ENCODE measurements at places on chromosomes 3 and 15.

DNA sequence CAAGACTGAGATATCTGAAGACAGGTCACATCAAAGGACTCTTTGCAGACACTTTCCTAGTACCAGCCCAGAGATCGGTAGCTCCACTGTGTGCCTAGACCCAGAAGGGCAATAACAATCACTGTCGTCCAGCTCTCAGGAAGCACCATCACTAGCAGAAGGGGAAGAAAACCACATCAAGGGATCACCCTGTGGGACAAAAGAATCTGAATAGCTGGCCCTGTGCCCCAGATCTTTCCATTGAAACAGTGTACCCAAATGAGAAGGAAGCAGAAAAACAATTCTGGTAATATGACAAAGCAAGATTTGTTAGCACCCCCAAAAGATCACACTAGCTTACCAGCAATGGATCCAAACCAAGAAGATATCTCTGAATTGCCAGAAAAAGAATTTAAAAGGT is 404.4 kb upstream of the NECTIN3 start:
- no peak for DNase-seq

DNA sequence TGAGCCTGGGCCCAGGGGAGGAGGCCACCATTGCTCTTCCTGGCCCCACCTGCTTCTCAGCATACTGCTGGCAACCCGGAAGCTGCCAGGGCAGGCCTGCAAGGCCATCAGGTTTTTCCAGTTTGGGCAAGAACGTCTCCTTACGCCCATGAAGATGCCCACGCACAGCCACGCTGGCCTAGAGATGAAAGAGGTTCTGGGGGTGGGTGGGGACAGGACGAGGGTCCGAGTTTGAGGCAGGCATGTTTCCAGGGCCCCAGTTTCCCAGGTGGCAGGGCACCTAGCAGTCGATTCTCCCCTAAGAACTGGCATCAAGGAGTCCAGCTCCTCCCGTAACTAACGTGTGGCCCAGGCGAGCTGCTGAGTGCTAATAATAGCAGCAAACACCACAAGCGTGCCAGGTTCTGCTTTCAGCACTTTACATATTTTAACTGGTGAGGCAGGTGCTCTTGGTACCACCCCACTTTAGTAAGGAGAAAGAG is 45.8 kb downstream of the ZNF710 start:
- no peak for DNase-seq

DNA sequence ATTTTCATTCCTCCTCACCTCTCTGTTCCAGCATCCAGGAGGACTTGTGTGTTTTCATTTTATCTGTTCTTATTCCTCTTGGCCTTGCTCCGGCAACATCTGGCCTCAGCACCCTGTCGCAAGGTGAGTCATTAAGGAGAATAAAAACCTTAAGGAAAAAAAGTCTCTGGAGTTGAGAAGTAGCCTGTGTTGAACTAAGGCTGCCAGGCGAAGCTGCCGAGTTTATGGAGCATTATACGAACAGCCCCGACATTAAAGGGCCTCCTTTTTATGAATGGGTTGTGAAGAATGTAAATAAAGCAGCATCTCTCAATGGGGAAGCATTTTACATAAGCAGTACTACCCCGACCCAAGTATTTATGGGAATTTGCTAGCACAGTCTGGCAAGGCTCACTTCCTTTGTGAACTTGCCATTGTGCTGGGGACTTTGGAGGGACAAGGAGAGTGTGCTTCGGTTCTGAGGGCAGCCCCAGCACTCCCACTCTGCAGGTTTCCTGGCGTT is 4.7 kb downstream of the BAHD1 start:
- peak; percentile 26 for DNase-seq

DNA sequence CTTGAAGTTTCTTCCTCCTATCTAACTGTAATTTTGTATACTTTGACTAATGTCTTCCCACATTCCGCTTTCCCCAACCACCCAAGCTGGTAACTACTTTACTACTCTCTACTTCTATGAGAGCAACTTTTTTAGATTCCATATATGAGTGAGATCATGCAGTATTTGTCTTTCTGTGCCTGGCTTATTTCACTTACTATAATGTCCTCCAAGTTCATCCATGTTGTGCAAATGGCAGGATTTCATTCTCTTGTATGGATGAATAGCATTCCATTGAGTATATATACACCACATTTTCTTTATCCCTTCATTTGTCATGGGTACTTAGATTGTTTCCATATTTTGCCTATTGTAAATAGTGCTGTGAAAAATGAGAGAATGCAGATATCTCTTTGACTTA is 78.5 kb upstream of the CCNL1 start:
- DNase-seq = no peak

DNA sequence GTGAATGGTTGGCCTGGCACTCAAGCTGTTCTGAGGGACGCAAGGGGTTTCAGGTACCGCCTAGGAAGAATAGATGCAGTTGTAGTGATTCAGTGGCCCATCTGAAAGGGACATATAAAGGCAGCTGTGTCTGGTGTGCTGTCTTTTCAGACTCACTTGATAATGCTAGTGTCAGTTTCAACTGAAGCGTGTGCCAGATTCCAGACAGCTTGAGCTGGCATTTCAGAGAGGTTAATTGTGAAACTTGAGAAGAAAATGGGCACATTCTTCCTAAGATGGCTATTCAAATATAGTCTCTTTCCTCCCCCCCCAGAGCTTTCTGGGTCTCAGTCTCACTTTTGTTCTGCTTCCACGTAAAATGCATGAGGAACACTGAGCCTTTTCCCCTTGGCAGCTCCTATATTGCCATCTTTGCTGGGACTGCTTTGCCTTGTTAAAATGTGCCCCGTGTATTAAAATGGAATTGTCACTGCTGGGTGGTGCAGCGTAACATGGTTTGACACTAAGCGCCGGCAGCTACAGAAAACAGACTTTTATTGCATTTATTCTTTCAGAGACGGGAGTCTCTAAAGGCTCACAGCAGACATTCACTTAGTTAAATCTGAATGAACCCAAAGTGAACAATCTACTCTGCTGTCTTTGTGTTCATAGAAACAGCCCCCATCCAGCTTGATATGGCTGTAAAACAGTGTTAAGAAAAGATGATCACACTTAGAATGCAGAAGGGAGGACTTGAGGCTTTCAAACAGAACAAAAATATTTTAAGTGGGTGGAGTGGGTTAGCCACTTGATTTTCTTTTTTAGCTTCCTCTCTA is 478.7 kb downstream of the RBMS3 start:
- peak; percentile 73 for DNase-seq

- no peak for DNase-seq
These were observed 91.6 kb downstream of the PPARG start for GRCh38 chr3:12380461-12380860.

- peak; percentile 89 for DNase-seq
These were observed 1.5 kb upstream of the HEG1 start for GRCh38 chr3:125057186-125057850.

- peak; percentile 73 for DNase-seq
These were observed 146.6 kb downstream of the SERPINI1 start for GRCh38 chr3:167882057-167882667.

GRCh38 chr3:116920826-116921610 is 211.4 kb downstream of the TUSC7 start:
- no peak for DNase-seq

DNA sequence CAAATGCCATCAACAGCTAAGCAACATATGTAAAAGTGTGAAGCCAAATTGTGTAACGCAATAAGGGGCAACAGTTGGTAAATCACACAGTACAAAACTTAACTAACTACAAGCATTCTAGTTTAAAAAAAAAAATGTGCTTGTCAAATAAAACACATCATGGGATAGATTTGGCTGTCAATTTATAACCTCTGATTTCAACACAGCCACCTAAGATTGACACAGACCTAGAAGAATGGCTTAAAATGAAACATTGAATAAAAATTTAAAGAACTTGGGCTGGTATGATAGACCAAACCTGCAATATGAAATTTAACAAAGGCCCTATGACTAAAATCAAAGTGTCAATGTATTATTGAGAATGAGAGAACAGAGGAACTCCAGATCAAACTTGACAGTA is 148.4 kb downstream of the NR1I2 start:
- no peak for DNase-seq

- DNase-seq = peak; percentile 67
These were observed 16.2 kb upstream of the XIRP1 start for GRCh38 chr3:39208463-39209055.

- no peak for DNase-seq
These were observed 79.8 kb downstream of the AGBL1 start for GRCh38 chr15:86159468-86159867.

- DNase-seq = peak; percentile 66
These were observed 65.9 kb downstream of the CPN2 start for GRCh38 chr3:194285024-194285849.

DNA sequence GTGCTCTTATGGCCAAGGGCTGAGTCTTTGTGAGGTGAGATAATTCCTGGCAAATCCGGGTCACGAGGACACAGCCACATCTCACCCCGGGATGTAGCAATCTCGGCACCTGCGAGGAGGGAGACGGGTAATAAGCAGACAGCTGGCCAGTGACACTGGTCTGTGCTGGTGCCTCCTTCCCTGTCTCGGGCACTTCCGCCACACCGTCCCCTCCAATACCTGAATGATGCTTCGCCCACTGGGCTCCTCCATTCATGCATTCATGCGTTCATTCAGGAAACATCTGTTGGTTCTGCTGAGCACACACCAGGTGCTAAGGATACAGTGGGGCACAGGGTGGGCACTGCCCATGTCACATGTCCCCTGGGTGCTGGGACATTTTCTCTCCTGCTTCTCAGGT is 60.1 kb downstream of the ATP10A start:
- DNase-seq = no peak

DNA sequence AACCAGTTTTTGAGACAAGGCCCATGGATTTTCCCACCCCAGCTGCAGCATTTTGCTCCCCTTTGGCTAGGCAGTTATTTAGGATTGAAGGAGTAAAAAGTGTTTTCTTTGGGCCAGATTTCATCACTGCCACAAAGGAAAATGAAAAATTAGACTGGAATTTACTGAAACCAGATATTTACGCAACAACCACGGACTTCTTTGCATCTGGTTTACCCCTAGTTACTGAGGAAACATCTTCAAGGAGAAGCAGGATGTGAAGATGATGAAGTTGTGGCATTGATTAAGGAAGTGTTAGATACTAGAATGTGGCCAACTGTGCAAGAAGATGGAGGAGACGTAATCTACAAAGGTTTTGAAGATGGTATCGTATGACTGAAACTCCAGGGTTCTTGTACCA is 165.2 kb upstream of the MYRIP start:
- DNase-seq = peak; percentile 79

DNA sequence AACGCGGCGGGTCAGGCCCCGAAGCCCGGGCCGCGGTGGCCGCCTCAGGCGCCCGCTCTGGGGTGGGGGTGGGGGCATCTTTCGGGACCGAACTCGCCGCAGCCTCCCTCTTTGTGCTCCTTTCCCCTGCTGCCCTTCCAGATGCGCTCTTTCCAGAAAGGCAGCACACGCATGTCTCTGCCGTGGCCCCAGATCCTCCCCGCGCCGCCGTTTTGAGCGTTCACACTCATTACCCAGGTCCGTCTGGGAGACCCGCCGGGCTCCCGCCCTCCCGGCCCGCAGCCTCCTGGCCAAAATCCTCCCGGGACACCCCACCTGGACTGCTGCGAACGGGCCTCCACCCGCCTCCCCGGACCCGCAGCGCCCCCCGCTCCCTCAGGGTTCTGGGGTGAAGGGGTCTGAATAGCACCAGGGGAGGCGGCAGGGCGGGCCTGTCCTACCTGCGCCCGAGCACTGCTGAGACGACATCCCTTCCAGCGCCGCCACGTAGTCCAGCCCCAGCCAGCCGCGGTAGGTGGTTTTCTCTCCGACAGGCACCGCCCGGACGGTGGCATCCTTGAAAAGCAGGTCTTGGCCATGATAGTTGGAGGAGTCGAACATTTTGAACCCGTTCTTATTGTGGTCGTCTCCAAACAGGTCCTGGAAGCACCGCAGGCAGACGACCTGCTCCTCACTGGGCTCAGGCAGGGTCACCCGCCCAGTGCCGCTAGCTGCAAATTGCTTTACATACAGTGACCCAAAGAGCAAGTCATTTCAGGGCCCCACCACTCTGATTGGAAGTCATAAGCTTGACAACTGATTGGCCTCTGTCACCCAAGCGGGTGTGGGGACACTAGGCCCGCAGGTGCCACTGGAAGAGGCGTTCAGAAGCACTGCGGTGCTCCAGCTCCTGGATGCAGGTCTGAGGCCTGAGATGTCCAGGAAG is 25.9 kb downstream of the MELTF start:
- DNase-seq = no peak

DNA sequence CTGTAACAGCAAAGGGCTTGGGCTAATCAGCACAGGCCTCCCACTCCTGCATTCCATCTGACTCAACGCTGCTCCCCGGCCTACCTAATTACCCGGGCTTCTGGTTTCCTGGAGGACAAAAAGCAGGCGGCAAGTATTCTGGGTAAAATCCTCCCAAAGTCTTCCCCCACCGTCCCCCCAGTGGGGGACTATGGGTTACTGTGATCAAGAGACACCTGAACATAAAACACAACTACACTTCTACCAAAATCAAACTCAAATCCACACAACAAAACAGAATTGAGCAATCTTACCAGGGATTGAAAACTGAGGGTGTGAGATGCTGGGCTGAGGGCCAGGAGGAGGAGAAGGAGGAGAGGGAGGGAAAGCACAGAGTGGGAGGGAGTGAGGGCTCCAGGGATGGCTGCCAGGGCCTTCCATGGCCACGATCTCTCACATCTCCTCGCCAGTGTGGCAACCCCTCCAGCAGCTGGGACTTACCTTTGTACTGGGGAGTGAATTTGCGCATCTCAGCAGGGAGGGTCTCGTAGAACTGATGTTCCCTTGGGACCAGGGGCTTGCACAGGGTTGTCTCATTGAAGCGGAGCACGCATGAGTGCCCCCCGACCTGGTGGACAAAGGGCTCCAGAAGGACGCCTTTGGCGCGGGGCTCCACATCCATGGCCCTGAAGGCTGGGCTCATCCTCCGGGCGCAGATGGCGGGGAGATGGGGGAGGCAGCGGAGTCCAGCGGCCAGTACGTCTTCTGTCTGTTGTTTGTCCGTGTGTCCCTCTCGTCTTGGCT is 9.1 kb upstream of the NCKIPSD start:
- DNase-seq = peak; percentile 94

All from cardiac fibroblast (primary cell).